D721Med (cell line): ENCODE measurements at places on chromosomes 6 and 20.

- DNase-seq = no peak
Observed at GRCh38 chr6:146968041-146968760, 236.0 kb upstream of the STXBP5 start.

DNA sequence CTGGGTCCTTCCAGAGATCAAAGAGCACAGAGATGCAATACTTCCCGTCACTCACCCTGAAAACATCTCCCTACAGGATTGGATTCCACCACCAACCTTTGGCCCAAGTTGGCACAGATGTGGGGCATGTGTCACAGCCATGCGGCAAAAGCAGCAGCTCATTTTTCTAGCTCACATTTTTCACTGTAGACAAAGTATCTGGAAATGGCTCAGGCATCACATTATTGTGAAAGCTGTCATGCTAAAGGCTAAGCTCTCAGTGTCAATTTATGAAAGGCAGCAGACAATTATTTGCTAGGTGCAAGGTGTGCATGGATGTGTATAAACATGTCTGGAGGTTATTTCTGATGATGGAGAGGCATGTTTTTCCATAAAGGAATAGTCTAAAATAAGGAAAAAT lies 248.8 kb upstream of the PRND start:
- DNase-seq = no peak

GRCh38 chr6:41028561-41029412 lies 10.2 kb downstream of the UNC5CL start:
- DNase-seq = no peak

- no peak for DNase-seq
Observed at GRCh38 chr6:96227135-96227534, 211.4 kb downstream of the FUT9 start.

DNA sequence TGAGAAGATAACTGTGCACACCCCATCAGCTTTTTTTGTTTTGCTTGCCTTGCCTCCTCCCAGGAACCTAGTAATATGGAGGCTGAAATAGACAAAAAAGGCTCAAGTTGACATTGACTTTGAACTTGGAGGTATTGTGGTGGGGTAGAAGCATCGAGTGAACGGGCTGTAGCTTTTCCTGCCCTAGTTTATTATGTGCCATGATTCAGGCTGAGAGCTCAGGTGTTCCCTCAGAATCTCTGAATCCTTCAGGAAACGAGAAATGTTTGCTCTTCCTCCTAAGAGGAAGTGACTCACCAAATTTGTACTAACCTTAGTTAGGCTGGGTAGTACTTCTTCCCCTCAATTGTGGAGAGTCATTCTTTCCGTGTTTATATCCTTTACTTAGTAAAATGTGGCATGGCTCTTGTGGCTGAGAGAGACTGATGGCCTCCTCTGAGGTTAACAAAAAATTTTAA lies 98.8 kb downstream of the SASH1 start:
- no peak for DNase-seq

GRCh38 chr6:147852772-147853171 lies 344.3 kb downstream of the SAMD5 start:
- DNase-seq = no peak

- no peak for DNase-seq
Observed at GRCh38 chr6:78942446-78942845, 75.1 kb downstream of the IRAK1BP1 start.

DNA sequence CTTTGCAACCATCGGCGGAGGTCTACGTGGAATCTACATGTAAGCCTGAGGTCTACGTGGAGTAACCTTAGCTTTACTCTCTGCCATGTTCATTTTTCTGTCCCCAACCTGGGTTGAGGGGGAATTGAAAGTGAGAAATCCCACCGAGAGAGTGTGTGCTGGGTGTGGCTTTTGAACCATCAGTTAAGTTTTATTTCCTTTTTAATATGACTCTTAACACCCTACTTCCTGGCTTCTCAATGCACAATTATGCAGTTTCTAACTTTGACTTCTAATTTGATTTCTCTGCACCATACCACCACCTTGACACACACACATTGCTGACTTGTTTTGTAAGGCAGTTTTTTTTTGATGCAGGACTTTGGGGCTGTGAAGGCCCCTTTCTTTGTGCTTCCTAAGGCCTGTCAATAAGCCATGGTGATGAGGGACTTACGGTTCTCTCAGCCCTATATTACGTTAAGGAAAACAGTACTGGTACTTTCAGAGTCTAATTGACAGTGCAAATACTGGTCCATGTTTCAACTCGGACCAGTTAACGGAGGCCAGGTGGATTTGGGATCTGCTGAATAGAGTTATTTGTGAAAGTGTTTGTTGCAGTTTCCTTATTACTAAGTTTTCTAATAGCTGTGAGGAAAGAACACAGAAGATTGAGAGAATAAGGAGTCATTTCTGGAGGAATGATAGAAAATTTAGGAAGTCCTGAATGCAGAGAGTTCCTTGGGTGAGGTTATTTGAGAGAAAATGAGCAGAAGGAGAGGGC lies 206.5 kb downstream of the JARID2 start:
- no peak for DNase-seq

- DNase-seq = no peak
Observed at GRCh38 chr6:137977814-137978213, 110.8 kb downstream of the TNFAIP3 start.

- no peak for DNase-seq
Observed at GRCh38 chr20:60751826-60752225, 500.2 kb upstream of the CDH4 start.

- DNase-seq = no peak
Observed at GRCh38 chr20:35823937-35824336, 52.1 kb downstream of the PHF20 start.

- DNase-seq = no peak
Observed at GRCh38 chr6:111971181-111971841, 82.6 kb upstream of the CCN6 start.

DNA sequence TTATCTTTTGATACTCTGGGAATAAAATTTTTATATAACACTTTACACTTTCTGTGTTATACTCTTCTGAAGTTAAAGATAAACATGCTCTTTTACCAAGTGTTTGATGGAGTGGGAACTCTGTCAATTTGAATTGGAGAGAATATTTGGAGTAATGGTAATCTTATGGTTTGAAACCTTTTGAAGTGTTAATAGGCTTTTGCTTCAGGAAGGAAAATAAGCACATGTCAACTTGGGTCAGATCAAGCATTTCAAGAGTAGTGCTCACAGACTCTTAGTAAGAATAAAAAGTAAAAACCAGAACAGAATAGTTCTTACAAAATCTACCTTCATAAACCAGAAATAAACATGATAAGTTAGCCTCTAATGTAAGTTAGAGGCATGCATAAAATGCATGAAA lies 24.4 kb upstream of the IRAK1BP1 start:
- DNase-seq = no peak

- DNase-seq = no peak
Observed at GRCh38 chr6:147322299-147323162, 118.3 kb downstream of the STXBP5 start.

DNA sequence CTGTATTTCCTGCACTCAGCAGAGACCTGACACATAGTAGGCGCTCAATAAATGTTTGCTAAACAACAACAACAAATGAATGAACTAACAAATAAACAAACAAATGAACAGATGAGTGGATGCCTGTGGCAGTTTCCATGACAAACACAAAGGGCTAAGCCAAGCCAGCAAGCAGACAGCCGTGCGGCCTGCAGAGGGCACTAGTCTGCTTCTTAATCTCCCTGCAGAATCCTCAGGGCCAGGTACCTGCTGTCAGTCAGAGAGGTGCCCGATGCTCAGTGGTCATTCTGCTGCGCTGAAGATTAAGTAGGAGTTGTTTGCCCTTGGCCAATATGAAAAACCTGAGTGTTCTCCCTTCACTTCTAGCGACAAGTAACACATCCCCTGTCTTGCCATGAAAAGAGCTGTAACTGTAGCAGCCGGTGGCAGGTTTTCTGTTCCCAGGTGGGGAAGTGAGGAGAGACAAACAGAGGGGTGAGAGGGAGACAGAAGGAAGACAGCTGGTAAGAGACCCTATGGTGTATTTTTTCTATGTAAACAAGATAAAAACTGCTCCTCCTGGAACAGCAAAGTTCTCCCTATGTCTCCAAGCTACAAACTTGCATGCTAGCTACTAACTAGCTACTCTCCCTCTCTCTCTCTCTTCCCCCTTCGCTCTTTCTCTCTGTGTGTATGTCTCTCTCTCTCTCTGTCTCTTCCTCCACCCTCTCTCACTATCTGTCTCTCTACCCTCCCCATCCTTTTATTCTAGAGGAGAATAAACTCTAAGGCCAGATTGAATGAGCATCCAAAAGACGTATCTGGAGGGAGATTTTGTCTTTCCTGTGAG lies at the start of gene MC3R:
TSS of gene MC3R (plus strand) at position 779 of the 829 bp plus-strand sequence. CDS start 112 bp downstream, outside the sequence.
- no peak for DNase-seq

DNA sequence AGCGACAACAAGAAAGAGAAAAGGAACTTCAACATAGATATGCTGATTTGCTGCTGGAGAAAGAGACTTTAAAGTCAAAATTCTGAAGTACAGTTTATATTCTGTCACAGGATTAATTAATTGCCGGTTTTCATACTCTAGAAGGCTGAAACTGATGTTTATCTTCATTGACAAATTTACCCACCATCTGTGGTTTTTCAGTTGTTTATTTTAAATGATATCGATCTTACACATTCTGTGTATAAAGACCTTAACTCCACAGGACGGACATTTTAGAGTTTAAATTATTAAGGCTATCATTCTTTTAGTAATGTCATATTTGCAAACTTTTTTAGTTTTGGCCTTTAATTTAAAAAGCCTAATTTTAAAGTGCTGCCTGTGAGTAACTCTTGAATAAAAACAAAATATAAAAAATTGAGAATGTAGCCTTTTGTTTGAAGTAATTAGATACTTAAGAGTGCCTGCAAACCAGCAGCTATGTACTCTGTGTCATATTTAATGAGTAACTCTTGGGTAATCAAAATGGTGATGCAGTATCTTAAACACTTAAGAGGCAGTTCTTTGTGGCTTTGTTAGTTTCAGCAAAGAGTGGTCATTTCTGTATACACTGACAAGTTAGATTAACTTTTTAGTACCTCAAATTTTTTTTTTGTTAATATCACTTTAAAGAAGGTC lies 59.3 kb downstream of the CDC5L start:
- no peak for DNase-seq

DNA sequence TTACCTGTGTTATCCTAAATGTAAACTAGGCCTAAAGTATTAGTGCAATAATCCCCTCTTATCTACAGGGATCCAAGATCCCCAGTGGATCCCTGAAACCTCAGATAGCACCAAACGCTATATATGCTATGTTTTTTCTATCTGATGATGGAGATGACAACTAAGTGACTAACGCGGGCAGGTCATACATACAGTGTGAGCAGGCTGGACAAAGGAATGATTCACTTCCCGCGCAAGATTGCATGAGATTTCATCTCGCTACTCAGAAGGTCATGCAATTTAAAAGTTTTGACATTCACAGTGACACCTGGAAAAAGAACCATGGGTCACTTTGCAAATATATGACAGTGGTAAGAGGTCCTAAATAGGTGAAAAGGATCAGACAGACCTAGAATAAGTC lies 875.9 kb downstream of the HACE1 start:
- DNase-seq = no peak

- DNase-seq = no peak
Observed at GRCh38 chr6:103707596-103708325, 1152.0 kb downstream of the HACE1 start.

- no peak for DNase-seq
Observed at GRCh38 chr6:108337721-108338120, 42.9 kb downstream of the AFG1L start.

- no peak for DNase-seq
Observed at GRCh38 chr6:111429571-111429970, 53.4 kb downstream of the REV3L start.

GRCh38 chr6:49806145-49806544 lies 19.1 kb upstream of the PGK2 start:
- no peak for DNase-seq

GRCh38 chr20:54123587-54124180 lies 50.1 kb downstream of the CYP24A1 start:
- no peak for DNase-seq

DNA sequence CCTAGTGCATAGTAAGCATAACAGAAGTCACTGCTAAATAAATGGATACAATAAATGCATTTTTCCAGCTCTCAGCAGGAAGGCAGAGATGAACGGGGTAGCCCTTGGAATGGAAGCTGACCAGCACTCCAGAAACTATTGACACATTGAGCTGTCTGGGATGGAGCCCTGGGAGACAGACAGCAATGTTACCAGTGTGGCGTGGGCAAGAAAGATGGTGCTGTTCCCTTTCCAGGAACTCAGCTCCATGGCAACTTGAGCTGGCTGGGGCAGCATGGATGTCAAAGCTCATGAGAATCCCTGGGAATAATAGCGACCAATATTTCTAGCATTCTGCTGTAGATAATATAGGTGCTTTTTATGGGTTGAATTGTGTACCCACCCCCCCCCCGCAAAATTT lies 104.3 kb upstream of the PTPRT start:
- DNase-seq = no peak

DNA sequence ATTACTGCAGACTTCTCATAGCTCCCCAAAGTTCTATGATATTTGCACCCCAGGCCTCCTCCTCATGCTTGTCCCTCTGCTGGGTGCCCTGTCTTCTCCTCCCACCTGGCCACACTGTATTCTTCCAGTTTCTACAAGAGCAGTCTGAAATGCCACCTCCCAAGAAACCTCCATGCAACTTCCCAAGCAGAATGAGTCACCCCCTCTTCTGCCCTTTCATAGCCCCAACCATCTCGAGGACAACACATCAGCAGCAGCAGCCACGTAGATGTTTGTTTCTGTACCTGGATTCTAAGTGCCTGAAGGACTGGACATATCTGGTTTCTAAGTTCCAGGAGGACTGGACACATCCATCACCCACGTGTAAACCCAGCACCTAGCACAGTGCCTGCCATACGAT lies 6.6 kb upstream of the ULBP2 start:
- no peak for DNase-seq

DNA sequence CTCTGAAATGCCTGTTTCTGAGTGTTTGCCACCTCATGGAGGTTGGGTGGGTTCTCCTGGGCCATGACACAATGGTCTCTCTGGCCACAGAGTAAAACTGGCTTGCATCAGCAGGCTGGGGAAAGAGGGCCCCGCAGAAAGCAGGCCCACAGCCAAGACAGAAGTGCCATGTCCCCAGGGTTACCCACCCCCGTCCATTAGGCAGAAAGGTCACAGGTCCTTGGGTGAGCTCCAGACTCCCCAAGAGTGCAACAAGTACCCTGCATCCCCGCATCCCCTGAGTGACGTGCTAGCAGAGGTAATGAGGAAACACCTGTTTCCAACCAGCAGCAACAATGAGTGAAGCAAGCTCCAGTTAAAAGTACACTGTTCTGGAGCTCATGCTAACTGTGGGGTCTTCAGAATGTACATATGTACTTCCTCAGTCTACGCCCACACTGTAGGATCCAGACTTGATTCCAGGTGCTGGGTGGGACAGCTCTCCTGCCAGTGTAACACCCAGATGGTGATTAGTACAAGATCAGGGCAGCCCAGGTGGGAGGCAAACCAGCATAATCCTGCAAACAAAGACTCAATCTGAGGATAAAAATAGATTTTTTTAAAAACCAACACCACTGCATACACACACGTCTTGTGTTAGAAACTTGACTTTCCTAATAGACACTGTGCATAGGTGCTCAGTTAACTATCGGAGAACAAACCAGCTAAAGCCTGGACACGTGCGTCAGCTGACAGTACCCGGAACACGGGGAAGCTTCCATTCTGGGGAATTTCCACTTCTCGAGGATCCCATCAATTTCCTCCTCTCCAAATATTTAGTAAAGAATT lies 31.5 kb downstream of the RRBP1 start:
- DNase-seq = no peak
